ENCODE measurements at places on chromosomes 3 and 15.

DNA sequence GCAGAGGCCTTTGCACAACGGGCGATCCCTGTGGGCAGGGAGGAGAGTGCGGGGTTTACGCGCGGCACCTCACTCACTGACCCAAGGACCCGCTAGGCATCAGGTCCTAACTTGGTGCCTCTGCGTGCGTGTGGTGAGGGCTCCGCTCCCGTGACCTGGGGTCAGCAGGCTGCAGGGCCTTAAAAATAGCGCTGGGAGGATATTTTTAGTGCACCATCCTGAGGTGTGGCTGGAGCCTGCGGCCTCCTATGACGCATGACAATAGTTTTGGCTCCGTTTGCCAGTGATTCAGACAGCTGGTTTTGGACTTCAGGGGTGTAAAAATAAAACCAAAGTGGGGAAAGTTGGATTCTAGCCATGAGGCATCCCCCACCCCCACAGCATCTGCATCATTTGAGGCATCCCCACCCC lies 139.0 kb downstream of the FAM43A start:
- DNase-seq, result no peak

GRCh38 chr3:95508124-95508523 lies 1306.3 kb upstream of the EPHA6 start:
- DNase-seq, result no peak

GRCh38 chr15:40344631-40345120 lies 3.9 kb upstream of the CCDC9B start:
- peak; percentile 73 for DNase-seq

DNA sequence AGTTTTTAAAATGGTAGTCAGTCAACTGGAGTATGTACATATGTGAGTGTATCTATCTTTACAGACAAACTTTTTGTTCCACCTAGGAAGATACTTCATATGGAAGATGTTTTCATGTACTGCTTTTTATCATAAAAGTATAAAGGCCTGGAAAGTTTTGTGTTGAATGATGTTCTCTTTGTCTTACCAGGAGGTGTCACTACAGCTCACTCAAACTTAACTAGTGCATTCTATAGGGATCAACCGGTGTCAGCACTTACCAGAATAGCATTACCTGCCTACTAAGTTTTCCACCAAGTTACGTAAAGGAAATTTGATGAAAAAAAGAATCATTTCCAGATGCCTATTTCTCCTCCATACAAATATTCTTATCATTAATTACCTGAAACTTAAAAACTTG lies 522.6 kb upstream of the SEMA6D start:
- peak; percentile 41 for DNase-seq

GRCh38 chr3:189756582-189757078 lies 125.4 kb downstream of the TP63 start:
- DNase-seq, result no peak

- no peak for DNase-seq
Measured at GRCh38 chr3:30315447-30315846, 291.0 kb upstream of the TGFBR2 start.

DNA sequence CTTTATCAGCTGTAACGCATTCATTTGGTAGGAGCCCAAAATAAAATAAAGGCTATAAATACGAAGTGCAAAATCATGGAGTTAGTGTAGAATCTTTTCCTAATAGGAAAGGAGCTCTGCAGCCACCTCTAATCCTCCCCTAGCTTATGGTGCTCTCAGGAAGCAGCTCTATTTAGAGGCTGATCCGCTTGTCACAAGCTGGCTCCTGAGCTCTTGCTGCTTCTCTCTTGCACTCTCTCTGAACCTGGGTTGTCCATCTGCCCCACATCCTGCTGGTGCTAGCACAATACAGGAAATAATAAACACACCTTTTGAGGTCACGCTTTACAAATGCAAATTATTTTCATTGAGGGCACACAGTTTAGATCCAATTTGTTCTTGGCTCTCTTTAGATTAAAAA lies 37.3 kb upstream of the BFSP2 start:
- DNase-seq, result no peak

DNA sequence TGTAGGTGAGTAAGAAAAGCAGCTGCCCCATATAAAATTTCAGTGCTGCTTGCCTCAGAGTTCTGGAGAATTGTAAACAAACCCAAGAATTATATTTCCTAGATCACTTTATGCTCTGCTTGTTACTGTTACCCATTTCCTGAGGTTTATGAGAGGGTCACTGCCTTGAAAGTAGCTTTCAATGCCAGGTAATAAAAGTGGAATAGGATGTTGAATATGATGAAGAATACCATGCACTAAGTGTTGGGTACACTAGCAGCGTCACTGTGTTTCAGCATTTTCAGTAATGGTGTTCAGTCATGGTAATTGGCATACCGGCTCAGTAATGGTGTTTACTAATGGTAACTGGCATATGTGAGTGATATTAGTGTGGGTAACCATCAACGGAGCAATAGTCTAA lies 449.8 kb upstream of the TPRG1 start:
- DNase-seq, result no peak

DNA sequence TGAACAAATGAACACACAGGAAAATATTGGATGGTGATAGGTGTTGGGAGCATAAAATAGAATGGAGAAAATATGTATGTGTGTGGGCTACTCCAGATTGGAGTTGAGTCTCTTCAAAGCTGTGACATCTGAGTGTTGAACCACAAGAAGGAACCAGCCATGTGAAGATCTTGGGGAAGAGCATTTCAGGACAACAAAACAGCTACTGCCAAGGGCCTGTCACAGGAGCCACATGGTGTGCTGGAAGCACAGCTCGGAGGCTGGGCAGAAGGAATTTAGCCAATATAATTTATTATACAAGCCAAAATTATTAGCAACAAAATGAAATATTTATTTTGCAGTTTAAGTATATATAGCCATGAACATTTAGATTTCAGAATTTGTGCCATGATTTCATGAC lies 108.3 kb upstream of the FGF7 start:
- no peak for DNase-seq

- no peak for DNase-seq
Measured at GRCh38 chr15:97623091-97623661, 337.3 kb upstream of the ARRDC4 start.

GRCh38 chr3:129485721-129486663 lies 42.4 kb upstream of the RHO start:
- no peak for DNase-seq

DNA sequence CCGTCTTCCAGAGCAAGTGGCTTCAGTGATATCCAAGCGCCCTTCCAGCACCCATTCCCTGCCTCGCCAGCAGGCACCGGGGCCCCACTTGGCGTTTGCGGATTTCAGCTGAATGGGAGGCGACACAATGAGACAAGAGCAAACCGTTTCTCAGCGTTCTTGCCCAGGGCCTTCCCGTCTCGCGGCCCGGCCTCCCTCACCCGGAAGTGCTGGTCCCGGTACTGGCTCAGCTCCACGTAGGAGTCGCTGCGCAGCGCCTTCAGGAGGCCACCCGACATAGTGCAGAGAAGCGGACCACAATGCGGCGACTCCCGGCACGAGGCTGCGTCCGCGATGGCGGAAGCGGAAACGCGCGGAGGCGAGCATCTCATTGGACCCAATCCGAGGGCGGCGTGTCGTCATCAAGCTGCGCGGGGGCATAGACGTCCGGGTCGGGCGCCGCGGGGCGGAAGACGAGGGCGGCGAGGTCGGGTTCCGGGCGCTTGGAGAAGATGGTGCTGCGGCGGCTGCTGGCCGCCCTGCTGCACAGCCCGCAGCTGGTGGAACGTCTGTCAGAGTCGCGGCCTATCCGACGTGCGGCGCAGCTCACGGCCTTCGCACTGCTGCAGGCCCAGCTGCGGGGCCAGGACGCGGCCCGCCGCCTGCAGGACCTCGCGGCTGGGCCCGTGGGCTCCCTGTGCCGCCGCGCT lies at the start of gene NCBP2:
NCBP2 (minus strand) TSS at position 303 of the 689 bp plus-strand sequence; CDS start at position 278, 25 bp downstream.
- DNase-seq, result peak; percentile 93

- DNase-seq, result no peak
Measured at GRCh38 chr15:27973886-27974285, 125.2 kb downstream of the OCA2 start.

GRCh38 chr3:74390121-74390877 lies 224.2 kb downstream of the CNTN3 start:
- no peak for DNase-seq

GRCh38 chr3:11476735-11477144 lies 167.0 kb downstream of the VGLL4 start:
- peak; percentile 32 for DNase-seq

DNA sequence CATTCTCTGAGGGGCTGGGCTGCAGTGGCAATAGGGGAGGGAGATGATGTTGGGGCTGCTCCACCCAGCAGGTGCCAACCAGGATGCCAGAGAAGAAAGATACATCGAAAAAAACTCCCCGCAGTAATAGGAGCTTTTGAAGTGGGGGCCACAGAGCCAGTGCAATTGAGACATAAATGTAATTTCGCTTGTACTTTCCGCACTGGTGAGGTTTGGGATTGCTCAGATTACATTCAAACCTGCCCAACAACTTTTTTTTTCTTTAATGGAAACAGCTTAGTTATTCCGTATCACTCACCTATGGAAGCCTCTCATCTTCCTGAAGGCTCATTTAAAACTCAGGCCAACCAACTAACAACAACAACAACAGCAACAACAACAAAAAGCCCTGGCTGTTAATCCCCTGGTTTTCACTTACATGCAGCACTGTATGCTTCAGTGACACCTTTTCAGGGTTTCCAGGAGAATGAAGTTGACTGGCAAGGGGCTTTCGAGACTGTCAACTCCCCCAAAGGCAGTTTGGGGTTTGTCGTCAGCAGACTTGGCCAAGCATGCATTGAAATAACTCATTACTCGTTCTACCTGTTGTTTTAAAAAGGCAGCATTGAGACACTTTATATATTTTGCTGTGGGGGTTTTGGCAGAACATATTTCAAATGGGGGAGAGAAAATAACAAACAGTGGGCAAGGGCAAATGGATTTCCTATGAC lies 163.8 kb downstream of the EBLN2 start:
- peak; percentile 62 for DNase-seq

DNA sequence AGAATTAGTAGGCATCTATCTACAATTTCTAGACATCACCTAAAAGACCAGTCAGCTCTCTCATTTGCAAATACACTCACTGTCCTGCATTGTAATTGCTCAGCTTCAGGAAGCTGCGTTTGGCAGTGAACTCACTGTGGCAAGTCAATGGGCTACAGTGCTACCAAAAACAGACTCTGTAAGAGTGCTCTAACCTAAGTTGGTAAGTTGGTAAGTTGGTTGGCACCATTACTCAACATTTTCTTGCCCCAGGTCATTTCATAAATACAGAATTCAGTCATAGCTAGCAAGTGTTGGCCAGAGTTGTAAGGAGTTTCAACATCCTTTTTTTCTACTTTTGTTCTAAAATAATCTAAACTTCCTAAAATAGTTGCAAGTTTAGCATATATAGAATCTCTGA lies 466.3 kb downstream of the NAALADL2 start:
- no peak for DNase-seq

DNA sequence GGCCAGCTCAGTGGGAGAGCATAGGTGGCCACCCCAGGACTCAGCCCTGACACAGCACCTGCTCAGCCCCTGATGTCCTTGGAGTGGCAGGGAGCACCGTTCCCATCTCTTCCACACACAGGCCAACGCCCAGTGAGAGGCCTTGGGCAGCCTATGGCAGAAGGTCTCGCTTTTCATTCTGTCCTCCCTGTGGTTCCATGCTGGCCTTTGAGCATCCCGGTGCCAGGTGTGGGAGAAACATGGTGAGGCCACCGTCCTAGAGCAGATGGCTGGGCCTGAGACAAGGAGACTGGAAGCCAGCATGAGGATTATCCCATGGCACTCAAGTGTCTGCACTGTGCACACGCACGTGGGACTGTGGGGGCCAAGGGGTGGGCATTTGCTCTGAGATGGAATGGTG lies 25.1 kb downstream of the ADCY5 start:
- DNase-seq, result no peak

- no peak for DNase-seq
Measured at GRCh38 chr3:63966007-63966406, 53.8 kb upstream of the SCAANT1 start.

- DNase-seq, result no peak
Measured at GRCh38 chr3:108110934-108111333, 20.1 kb upstream of the CD47 start.

GRCh38 chr3:97940034-97940433 lies 32.2 kb downstream of the RIOX2 start:
- DNase-seq, result peak; percentile 28

DNA sequence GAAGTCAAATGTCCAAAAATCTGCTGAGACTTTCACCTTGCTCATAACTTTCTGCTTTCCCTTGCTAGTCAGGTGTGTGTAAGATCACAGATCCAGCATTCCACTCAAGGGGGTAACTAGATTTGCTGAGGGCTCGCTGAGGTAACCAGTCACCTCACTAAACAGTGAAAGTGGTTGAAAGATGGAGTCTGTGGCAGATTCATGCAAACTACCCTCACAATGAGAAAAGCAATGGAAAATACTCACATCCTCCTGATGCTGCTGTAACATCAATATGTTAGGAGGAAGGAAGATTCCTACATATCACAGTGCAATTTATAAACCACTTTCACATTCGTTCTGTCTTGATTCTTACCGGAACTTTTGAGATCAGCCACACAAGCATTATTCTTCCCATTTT lies 174.3 kb upstream of the BCL6 start:
- no peak for DNase-seq

GRCh38 chr15:99424978-99425656 lies 140.7 kb upstream of the MEF2A start:
- no peak for DNase-seq

GRCh38 chr15:76903251-76903681 lies 1.9 kb downstream of the SCAPER start:
- DNase-seq, result peak; percentile 49

GRCh38 chr3:50068134-50068533 lies 20.6 kb upstream of the RBM5 start:
- no peak for DNase-seq

DNA sequence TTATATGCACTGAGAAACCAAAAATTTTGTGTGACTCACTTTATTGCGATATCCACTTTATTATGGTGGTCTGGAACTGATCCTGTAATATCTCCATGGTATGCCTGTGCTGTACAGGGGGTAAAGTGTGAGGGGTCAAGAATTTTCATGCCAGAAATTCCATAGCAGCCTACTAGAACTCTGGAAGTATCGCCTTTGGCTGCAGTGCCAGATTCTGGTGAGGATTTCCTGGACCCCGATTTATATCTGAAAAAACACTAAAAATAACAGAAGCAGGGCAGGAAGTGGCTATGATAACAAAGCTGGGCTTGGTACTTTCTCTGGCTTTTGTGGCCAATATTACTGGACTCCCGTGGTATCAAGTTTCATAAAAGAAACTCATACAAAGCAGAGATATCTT lies 36.4 kb downstream of the CCDC80 start:
- no peak for DNase-seq

DNA sequence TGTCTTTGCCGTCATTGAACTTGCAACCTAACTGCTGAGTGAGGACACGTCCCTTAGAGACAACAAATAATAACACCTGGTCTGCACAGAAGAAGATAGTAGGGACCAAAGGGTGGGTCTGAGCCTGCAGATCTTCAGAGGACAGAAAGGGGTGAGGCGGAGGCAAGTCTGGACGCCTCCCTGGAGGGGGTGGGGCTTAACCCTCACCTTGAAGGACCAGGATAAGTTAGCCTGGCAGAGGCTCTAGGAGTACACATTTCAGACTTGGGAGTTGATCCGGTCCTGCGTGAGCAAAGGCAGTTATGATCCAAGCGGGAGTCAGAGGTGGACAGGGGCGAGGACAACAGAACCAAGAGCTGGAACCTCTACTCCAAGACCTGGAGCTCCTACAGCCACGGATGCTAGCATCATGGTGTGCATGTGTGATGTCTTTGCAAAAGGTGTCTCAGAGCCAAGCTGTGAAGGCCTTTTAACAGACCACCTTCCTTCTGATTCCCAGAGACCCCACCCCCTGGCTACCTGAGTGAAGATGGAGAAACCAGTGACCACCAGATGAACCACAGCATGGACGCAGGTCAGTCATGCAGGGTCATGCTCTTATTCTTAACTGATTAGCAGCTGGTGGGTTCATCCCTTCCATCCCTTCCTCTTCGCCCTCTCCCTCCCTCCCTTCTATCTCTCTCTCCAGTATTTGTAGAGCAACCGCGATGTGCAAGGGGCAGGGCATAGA lies 88.0 kb downstream of the AAGAB start:
- DNase-seq, result no peak

Data from NCI-H526 (cell line).